ENCODE measurements at places on chromosomes 1 and 21. TPM values are rescaled to one million over a fixed set of nuclear protein-coding genes. Genes with fewer than 3 reads are reported as not detected.

DNA sequence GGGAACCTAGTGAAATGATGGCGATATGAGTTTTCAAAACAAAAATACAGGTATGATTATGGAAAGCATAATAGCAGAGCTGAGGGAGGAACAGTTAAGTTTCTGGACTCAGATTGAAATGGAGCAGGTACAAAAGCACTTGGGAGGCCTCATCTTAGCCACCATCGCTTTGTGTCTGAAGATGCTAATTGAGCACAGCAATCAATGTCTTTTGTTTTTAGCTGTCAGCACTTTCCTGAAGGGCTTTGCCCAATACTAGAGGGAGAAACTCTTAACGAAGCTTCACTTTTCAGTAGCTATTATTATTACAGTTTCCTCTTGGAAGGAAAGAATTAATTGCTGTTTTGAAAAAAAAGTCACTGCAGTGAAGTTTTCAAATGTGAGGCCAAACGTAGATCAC, 348.7 kb downstream of the RWDD3 start:
- H3K27me3 ChIP-seq, result no peaks in the 10 kb centered on the region
- H3K4me3 ChIP-seq, result no peak overlapping the region
- no peaks in the 10 kb centered on the region for H3K36me3 ChIP-seq
- DNase-seq, result no peak
- H3K27ac ChIP-seq, result no peak overlapping the region

DNA sequence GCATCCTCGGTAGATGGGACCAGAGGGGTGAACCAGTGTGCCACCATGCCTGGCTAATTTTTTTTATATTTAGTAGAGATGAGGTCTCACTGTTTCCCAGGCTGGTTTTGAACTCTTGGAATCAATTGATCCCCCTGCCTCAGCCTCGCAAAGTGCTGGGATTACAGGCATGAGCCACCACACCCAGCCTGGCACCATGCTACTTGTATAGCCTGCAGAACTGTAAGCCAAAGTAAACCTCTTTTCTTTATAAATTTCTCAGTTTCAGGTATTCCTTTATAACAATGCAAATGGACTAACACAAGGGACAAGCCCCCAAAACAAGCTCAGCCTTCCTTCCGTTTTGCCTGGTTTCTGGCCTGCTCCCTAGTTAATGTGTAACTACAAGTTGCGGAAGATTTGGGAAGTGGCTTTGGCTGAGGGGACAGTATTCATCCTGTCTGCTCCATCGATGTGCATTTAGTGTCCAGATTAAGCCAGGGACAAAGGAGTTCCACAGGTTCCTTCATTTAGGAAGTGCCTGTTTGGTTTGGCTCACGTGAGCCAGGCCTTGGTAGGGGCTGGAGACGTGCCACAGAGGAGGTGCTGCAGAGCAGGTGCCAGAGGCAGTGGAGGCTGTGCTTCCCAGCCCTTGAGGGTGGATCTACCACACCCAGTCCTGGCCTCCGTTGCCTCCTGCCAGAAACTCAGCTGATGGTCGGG, 4.4 kb downstream of the AVPR1B start:
- H3K4me3 ChIP-seq, result no peak overlapping the region
- H3K27ac ChIP-seq, result no peak overlapping the region
- H3K27me3 ChIP-seq, result peaks cover 3% of the 10 kb centered on the region

DNA sequence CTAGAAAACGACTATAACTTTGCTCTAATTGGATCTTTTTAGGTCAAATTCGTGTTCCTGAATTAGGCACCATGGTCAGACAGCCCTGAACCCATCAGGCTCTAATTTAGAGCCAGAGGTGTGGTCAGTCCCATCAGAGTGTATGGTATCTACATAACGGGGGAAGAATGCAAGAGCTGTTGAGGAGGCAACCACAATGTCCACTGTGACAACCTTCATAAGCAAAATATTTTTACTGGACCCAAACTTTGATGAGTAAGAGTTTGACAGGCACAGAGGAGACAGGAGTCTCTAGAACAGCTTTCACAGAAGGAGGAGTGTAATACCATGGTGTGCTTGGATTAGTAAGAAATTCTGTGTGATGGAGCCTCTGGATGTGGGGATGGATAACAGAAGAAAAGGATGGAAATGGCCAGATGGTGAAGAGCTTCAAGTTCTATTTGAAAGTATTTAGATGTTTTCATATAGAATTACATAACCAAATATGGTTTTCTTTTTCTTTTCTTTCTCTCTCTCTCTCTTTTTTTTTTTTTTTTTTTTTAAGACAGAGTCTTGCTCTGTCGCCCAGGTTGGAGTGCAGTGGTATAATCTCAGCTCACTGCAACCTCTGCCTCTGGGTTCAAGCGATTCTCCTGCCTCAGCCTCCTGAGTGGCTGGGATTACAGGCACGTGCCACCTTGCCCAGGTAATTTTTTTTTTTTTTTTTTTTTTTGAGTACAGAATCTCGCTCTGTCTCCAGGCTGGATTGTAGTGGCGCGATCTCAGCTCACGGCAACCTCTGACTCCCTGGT, 24.9 kb downstream of the UBE2U start:
- no peak overlapping the region for H3K27ac ChIP-seq
- no peaks in the 10 kb centered on the region for H3K4me1 ChIP-seq
- H3K4me3 ChIP-seq, result no peak overlapping the region
- DNase-seq, result no peak

DNA sequence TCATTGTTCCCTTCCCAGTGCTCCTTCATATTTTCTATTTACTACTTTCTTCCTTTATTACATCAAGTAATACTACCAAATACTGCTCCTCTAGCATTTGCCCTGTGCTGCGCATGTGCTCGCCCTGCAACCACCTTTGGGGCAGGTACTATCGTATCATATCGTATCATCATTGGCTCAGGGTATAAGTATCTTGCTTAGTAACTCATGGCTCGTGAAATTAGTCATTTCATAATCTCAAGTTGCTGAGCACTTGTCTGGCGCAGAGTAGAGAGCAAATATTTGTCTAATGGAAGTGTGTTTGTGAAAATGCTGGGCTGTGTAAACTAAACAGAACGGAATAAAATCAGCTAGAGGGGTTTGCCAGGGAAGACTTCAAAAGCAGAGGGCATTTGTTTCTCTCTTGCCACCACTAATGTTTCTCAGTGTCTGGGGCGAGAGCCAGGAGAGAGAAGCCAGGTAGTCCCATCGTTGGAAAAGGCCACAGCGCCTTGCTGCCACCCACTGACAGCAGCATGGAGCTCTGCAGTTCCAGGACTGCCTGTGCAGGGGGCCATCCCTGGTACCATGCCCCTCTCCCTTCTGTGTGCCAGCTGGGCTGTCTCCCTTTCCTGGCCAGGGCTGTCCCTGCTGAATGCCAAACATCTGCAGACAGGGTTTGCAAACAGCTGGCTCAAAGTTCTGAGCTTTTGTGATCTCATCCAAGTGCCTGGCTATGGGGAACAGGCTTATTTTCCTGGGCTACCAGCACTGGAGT, 20.0 kb upstream of the CPT2 start:
- H3K27me3 ChIP-seq, result no peaks in the 10 kb centered on the region
- H3K4me1 ChIP-seq, result peaks cover 26% of the 10 kb centered on the region
- H3K36me3 ChIP-seq, result no peaks in the 10 kb centered on the region
- peak; percentile 77 for DNase-seq
- no peak overlapping the region for H3K27ac ChIP-seq

DNA sequence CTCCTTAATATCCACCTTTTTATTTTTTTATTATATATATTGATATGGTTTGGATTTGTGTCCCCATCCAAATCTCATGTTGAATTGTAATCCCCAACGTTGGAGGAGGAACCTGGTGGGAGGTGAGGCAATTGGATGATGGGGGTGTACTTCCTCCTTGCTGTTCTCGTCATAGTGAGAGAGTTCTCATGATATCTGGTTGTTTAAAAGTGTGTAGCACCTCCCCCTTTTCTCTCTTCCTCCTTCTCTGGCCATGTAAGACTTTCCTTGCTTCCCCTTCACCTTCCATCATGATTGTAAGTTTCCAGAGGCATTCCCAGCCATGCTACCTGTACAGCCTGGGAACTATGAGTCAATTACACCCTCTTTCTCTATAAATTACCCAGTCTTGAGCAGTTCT, 22.7 kb upstream of the CCSAP start:
- no peak overlapping the region for H3K4me3 ChIP-seq
- DNase-seq, result no peak
- H3K36me3 ChIP-seq, result no peaks in the 10 kb centered on the region
- peaks cover 20% of the 10 kb centered on the region for H3K27me3 ChIP-seq
- H3K27ac ChIP-seq, result no peak overlapping the region

DNA sequence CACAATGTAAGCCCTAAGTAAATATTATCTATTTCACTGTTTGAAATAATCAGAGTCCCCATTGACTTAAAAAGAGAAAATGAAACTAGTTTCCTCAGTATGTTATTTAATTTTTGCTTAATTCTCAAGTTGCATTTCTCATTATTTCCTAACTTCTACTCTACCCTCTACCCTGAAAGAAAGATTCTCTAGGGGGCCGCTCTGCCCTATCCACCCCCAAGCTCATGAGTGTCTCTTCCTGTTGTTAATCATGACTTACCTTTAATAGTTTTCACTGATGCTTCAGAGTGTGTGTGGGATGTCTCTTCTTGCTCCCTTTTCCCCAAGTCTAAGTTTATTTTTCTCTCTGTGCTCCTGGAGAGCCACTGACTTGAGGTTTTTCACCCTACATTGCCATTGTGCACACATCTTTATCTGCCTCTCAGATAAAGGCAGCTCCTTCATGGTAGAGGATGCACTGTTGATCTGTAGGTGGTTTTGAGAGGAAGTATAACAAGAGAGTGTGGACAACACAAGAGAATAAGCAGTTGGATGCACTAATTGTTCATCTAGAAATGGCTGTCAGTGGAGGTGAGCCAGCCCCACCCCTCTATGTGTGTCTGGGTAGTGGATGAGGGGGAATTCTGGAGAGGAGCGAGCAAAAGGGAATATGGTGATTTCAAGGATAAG, 261.7 kb downstream of the CHRM3 start:
- no peak for DNase-seq
- H3K27ac ChIP-seq, result no peak overlapping the region
- H3K4me1 ChIP-seq, result no peaks in the 10 kb centered on the region
- H3K27me3 ChIP-seq, result no peaks in the 10 kb centered on the region

GRCh38 chr1:158809256-158809655, 21.9 kb upstream of the MNDA start:
- peaks cover 3% of the 10 kb centered on the region for H3K4me1 ChIP-seq
- H3K36me3 ChIP-seq, result no peaks in the 10 kb centered on the region
- no peak for DNase-seq
- H3K27ac ChIP-seq, result peak overlapping the region; percentile 26
- H3K4me3 ChIP-seq, result no peak overlapping the region

- no peak overlapping the region for H3K4me3 ChIP-seq
- no peaks in the 10 kb centered on the region for H3K4me1 ChIP-seq
- H3K27me3 ChIP-seq, result no peaks in the 10 kb centered on the region
- H3K36me3 ChIP-seq, result no peaks in the 10 kb centered on the region
These were observed 11.3 kb downstream of the GRIK1 start for GRCh38 chr21:29928537-29928936.

- no peaks in the 10 kb centered on the region for H3K27me3 ChIP-seq
- no peaks in the 10 kb centered on the region for H3K36me3 ChIP-seq
- peaks cover 17% of the 10 kb centered on the region for H3K4me1 ChIP-seq
- H3K27ac ChIP-seq, result no peak overlapping the region
- no peak for DNase-seq
- H3K4me3 ChIP-seq, result no peak overlapping the region
These were observed 8.7 kb upstream of the CCN1 start for GRCh38 chr1:85571828-85572227.

- peak overlapping the region; percentile 84 for H3K27ac ChIP-seq
- no peak for DNase-seq
- H3K36me3 ChIP-seq, result no peaks in the 10 kb centered on the region
- H3K27me3 ChIP-seq, result no peaks in the 10 kb centered on the region
- no peak overlapping the region for H3K4me3 ChIP-seq
- peaks cover 89% of the 10 kb centered on the region for H3K4me1 ChIP-seq
These were observed 51.6 kb upstream of the MACF1 start for GRCh38 chr1:39152923-39153322.

- H3K36me3 ChIP-seq, result no peaks in the 10 kb centered on the region
- H3K4me3 ChIP-seq, result no peak overlapping the region
- peaks cover 42% of the 10 kb centered on the region for H3K4me1 ChIP-seq
- DNase-seq, result no peak
- no peaks in the 10 kb centered on the region for H3K27me3 ChIP-seq
These were observed 23.8 kb downstream of the PTPRF start for GRCh38 chr1:43554444-43554992.

Gene OLIG1
- 1.6 TPM for total RNA-seq

Gene CRNN
- not detected for total RNA-seq

Gene OVAAL
- total RNA-seq, result not detected

Gene OR2T4
- not detected for total RNA-seq

Gene LAD1
- total RNA-seq, result 42.6 TPM

Gene AMY2A
- not detected for total RNA-seq

Measured in upper lobe of right lung (tissue), 1 donor.